ENCODE measurements at places on chromosomes 11 and 22. TPM values are rescaled to one million over a fixed set of nuclear protein-coding genes. Genes with fewer than 3 reads are reported as not detected.

DNA sequence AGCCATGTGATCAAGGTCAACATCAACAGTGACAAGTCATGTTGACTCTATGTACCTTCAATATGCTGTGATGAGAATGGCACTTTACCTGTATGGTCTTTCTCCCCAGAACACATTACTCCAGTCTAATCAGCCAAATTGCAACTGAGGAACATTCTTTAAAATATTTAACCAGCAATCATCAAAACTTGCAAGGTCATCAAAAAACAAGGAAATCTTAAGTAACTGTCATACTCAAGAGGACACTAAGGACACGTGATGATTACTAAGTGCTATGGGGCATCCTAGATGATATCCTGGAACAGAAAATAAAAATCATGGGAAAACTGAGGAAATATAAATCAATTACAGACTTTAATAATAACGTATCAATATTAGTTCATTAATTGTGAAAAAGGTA lies 118.9 kb downstream of the EFCAB6 start:
- DNase-seq = no peak
- H3K27me3 ChIP-seq = peaks cover 24% of the 10 kb centered on the region
- H3K36me3 ChIP-seq = no peaks in the 10 kb centered on the region
- H3K4me3 ChIP-seq = no peak overlapping the region
- H3K27ac ChIP-seq = no peak overlapping the region

- H3K36me3 ChIP-seq = no peaks in the 10 kb centered on the region
- DNase-seq = no peak
- H3K4me3 ChIP-seq = no peak overlapping the region
- H3K4me1 ChIP-seq = no peaks in the 10 kb centered on the region
- peaks cover 2% of the 10 kb centered on the region for H3K27me3 ChIP-seq
- H3K27ac ChIP-seq = no peak overlapping the region
These were observed 117.8 kb downstream of the C11orf91 start for GRCh38 chr11:33582636-33583325.

ABCG4 gene
- total RNA-seq = not detected

BTG4 gene
- total RNA-seq = not detected

TXNRD2 gene
- 19.3 TPM for total RNA-seq

Measured in activated CD4-positive, alpha-beta T cell treated with anti-CD3 and anti-CD28 coated beads, Interleukin-2, amount 10 ng/mL, durations not matched to agents 7 days and 5 days (primary cell).